ENCODE measurements at places on chromosomes 2 and 18.

- no peak for DNase-seq
Observed at GRCh38 chr2:25405611-25406295, 64.0 kb upstream of the DNMT3A start.

GRCh38 chr2:224579411-224579810, 5.8 kb downstream of the CUL3 start:
- no peak for DNase-seq

DNA sequence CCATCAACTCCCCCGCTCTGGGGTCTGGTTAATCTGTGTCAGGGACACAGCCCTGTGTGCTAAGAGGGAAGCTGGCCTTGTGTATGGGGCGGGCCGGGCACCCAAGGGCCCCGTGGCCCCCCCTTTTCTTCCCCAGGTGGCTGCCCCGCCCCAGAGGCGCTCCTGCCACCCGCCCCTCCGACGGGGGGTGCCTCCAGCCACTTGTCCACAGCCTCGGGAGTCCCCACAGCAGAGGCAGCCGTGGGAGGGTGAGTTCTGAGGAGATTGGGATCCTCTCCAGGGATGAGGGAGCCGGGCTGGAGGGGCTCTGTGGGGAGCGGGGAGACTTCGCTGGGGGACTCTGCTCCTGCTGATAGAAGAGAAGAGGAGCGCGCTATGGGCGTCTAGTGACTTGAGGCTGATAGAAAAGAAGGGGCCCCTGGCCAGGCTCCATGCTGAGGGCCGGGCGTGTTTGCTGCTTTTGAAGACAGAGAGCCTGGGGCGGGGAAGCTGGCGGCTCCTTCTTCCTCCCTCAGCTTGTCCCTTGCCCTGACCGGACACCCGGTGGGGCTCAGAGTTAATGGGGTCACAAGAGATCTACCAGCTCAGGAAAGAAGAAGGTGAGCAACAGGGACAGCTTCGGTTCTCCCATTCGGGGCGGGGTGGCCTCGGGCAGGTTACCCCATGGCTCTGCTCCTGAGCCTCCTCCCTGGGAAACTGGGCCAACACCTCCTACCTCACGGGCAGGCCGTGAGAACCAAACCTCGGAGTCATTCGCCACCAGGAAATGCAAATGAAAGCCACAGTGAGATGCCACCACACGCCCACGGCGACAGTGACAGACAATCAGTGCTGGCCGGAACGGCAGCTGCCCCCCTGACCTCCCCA, 89.4 kb upstream of the TAF1B start:
- DNase-seq: peak; percentile 63

GRCh38 chr2:224110811-224111210, 71.7 kb upstream of the SERPINE2 start:
- no peak for DNase-seq

DNA sequence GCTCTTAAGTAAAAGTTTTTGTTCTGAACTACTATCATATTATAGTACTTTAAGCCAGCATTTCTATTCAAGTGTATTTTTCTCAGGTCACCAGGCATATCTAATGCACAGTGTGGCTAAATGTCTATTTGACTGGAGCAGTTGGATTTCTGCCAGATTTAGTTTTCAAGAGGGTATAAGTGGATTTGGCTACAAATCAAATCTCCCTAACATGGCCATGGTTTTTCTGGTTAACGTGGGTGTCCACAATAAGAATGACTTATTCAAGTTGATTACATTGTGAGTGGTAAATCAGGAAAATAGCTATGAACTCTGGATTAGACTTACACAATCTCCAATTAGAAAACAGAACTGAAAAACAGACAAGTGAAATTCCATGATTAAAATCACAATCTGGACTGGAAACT, 5.7 kb upstream of the CHN1 start:
- DNase-seq: no peak

DNA sequence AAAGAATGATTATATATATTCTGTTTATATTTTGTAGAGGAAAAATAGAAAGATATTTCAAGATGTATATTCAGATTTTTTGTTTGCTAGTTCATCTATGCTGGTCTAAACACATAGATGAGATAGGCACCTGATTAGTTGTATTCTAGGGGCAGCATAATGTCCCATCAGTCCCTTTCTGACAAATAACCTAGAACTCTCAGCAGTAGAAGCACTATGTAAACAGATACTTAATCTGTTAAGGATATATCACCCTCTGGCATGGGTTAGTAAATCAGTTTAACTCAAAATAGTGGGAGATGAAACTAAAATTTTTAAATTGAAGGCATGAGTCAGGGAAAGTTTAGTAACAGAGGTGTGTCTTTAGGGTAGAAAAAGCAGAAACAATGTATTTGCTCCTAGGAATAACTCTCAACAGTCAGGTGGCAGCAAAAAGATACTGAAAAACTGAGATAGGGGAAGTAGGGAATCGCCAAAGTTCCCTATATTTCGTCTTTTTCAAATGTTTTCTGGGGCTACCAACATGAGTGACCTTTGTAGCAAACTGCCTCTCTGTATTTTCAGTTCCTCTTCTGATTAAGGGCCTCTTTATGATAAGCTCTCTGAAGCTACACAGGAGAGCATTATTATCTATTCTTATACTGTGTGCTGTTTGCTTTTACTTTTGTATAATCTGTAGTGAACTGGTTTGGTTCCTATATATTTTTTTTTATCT, 5.7 kb downstream of the PPP1R1C start:
- DNase-seq: no peak

GRCh38 chr2:55887901-55888624, 35.5 kb downstream of the EFEMP1 start:
- no peak for DNase-seq

DNA sequence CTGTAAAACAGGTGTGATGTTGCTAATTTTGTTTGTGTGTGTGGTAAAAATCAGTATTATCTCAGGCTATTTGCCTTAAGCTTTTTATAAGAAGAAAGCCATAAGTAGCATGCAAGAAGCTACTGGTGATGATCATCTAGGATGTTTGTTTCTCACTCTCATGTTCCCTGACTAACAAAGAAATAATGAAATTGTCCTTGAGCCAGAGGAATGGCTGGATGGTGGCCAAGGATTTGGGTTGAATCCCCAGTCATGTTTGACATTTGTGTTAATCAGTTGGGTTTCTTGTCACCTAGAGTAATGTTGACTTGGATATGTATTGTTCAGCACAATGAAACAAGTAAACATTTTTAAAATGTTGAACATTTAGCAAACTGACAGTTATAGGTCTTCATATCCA, 496.8 kb upstream of the ZEB2 start:
- DNase-seq: no peak

- no peak for DNase-seq
Observed at GRCh38 chr2:204069804-204070203, 133.2 kb downstream of the ICOS start.

DNA sequence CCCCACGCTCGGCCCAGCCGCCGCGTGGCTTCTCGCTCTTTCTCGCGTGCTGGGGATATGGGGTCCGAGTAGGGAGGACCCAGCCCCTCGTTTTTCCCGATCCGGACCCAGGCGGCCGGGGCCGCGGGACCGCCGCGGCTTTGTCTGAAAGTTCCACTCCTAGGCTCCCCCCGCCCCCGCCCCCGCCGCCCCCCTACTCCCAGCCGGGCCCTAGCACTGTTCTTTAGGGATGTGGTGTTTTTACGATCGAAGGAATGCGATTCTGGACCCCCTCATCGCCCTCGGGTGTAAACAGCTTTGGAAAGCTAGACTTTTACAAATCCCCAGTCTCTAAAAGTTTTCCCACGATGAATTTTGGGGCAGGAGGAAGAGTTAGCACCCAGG, 819 bp downstream of the TGIF1 start:
- DNase-seq: no peak

DNA sequence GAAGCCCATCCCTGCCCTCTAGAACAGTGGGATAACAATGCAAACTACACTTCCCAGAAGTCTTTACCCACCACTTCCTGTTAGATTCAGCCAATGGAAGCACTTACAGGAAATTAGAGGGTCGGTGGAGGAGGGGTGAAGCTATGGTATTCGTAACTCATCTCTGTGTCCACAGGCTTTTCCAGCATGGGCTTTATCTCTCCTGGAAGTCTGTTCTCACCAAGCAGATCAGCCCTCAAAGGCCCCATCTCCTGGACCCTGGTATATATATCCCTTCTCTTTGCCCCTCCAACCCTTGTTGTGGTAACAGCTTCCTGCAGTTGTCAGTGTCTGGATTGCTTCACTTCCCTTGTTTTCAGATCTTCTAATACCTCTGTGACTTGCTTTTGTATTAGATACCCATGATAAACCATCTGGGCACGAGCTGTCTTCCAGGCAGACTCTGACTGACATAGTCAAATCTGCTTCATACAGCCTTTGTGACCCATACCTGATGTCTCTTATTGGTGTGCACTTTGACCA, 475.0 kb upstream of the POU3F3 start:
- no peak for DNase-seq

DNA sequence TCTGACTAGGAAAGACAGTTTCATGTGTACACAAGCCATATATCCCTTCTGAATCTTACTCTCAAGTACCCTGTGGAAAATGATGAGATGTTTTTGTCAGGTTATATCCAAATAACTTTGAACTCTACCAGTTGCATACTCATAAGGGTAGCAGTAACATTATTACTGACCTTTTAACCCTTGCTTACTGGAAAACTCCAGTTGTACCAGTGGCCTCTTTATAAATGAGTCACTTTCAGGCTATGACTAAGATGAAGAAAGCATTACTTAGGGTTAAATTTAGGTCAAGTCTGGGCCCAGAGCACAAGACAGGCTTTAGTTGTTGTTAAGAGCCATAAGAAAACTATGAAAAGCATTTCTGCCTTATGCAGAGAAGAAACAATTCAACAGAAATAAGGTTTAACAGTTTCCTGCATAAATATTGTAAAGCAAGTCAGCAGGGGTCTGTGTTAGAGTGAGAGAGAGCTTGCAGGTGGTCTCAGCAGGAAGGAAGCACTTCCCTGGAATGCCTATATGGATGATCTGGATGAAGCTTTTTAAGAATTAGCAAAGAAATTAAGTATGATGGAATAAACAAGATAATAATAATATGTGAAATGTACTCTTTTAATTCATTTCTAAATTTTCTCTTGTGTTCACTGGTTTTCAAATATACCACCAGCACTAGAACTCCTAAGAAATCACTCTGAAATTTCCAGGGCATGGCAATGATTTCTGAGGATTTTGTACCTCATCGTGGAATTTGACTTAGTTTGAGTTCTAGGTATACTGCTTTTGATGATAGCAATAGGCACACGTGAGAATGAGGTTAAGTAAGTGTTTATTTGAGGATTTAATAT, 126.6 kb downstream of the UBE2E3 start:
- DNase-seq: no peak

DNA sequence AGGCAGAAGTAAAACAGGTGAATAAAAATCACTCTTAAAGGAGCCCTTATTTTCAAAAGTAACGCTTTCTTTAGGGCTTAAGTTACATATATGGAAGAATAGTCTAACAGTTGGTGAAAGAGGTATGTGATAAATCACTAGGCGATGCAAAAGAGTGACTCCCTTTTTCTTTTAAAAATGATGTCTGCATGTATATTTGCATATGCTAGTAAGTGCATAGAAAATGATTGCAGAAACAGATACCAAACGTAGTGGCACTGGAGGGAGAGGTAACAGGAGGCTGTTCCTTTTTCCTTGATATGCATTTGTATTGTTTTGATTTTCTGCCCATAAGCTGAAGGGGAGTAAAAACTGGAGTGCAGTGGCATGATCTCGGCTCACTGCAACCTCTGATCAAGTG, 158.3 kb downstream of the PRPF40A start:
- DNase-seq: no peak

DNA sequence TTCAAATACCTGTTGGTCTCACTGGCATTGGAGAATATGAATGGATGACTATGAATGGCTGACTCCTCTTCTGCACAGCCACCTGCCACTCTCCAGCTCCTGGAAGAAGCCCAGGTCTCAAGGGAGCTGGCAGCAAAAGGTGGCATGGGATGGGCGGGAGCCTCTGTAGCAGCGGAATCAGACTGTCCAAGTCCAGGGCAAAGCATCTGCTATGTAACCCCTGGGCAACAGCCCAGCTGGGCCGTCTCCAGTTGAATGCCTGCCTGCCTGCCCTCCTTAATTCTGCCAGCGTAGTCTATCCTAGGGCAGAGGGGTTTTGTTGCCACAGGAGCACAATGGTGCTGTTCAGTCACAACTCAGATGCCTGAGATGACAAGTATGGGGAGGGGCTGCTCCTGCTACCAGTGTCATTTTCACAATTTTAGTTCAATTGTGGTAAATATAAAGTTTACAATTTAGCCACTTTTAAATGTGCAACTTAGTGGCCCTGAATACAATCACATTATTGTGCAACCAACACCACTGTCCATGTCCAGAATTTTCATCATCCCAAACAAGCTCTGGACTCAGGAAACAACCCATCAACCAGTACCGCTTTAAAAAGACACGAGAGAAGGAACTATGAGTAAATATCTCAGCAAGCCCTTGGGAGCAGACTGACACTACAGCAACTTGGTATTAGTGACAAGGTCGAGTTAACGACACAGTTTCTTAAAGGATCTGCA, 115.2 kb downstream of the MYO5B start:
- no peak for DNase-seq

- no peak for DNase-seq
Observed at GRCh38 chr2:1517786-1518185, 104.5 kb downstream of the TPO start.

DNA sequence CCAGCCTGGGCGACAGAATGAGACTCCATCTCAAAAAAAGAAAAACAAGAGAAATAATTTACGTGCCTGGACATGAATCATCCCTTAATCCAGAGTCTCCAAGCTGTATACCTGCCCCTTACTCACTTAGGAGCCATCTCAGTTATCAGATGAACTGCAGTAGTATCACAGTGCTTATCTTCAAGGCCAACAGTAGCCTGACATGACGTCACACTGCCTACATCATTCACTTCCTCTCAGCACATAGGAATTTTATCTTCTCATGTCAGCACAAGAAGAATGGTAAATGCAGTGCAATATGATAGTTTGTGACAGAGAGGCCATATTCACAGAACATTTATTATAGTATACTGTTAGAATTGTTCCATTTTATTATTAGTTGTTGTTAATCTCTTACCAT, 216.6 kb downstream of the SS18 start:
- DNase-seq: no peak

- DNase-seq: no peak
Observed at GRCh38 chr2:157367704-157368103, 42.1 kb upstream of the ERMN start.

- DNase-seq: no peak
Observed at GRCh38 chr2:149564983-149565382, 22.6 kb downstream of the MMADHC start.

DNA sequence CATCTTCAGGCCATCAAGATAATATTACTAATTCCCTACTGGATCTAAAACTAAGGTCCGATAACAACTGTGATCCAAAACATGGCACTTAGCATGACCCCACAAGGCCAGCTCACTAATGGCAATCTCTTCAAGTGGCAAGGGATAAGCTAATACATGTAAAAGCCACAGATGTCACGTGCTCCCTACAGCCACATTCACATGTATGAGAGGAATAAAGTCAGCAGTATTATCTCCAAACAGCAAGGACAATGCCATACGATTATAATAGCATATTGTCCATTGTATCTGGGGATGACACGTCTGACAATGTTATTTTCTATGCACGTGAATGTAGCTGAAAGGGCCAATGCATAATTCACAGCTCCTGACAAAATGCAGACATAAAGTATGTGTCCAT, 56.0 kb downstream of the KLF7 start:
- no peak for DNase-seq

Measured in stimulated activated CD8-positive, alpha-beta memory T cell treated with anti-CD3 and anti-CD28 coated beads, Interleukin-15, amount 100 ng/mL, for 48 hours (primary cell).